Activated CD4-positive, alpha-beta T cell treated with anti-CD3 and anti-CD28 coated beads for 24 hours (primary cell): ENCODE measurements at places on chromosomes 12 and 14.
A peak's percentile ranks its signal among the peaks of the same experiment; 100 is the strongest.

DNA sequence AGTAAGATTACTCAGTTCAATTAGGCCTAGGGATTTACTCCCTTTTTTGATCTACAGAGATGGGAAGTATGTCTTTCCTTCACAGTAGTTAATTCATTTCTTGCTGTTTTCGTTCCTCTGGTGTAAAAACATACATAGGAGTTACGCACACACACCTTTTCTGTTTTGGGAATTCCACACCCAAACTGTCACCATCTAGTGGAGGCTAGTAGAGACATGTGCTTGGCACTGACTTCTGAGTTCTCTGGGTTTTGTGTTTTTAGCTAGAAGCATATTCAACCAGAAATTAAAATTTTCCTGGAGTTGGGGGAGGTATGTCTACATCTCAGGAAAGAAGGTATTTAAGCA is 1.4 kb downstream of the SUSD6 start:
- DNase-seq, result no peak

DNA sequence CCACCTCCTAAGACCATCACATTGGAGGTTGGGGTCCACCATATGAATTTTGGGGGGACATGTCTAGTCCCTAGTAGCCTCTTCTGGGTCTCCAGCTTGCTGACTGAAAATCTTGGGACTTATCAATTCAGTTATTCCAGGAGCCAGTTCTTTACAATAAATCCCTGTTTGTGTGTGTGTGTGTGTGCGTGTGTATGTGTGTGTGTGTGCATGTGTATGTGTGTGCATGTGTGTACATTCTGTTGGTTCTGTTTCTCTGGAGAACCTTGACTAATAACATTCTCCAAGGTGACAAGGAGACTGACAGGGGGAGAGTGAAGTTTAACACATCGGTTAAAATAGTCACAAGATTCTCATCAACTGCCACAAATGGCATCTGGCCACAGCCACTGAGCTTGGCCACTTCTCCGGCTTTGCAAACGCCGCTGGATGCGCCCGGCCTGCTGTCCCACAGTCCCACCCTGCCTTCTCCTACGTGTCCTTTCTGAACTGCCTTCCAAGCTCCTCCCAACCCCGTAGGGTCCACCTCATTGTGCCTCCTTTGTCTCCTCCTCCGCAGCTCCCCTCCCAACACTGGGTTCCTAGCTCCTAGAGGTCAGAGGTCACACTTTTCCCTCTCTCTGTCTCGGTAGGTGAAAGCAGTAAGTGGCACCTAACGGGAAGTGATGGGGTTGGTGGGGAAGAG is 88.1 kb upstream of the DIO3 start:
- DNase-seq, result no peak

- DNase-seq, result no peak
These were observed 38.5 kb upstream of the SLC6A15 start for GRCh38 chr12:84950971-84951546.

- DNase-seq, result no peak
These were observed 35.3 kb downstream of the PSMC1 start for GRCh38 chr14:90291699-90292098.

GRCh38 chr14:76106188-76106587 is 45.5 kb upstream of the GPATCH2L start:
- no peak for DNase-seq

DNA sequence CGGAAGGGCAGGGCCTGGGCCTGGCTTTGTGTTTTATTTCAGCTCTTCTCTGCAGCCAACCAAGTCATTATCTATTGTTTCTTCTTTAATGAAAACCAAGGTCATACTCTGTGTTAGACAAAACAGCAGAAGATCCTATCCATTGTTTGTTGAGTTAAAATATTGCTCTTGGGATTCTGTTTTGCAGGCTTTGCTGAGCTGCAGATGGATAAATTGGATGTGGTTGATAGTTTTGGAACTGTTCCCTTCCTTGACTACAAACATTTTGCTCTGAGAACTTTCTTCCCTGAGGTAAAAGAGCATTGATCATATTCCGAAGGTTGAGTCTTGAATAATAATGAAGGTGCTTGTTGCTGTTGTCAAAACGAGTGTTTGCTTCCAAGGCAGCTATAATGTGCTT is 106.6 kb downstream of the PLXNC1 start:
- DNase-seq, result no peak

GRCh38 chr12:105014603-105015002 is 28.5 kb downstream of the NOPCHAP1 start:
- no peak for DNase-seq

DNA sequence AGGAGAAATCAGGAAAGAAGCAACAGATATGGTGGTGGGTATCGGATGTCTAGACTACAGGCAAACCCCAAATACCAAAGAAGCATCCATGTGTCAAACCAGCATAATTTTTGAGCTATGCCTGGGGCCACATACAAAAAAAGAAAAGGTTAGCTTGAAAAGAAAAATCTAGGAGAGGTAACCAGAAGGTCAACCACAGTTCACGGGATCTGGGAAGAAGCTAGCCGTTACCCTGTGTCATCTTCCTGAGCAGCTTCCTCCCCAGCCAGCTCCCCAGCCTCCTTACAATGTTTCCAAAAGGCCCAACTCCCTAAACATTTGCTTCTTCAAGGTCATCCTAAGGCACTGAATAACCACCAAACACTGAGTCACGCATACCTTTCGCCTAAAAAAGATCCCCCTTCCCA is 3.1 kb downstream of the SINHCAF start:
- DNase-seq, result no peak

GRCh38 chr12:105930557-105931503 is 207.9 kb downstream of the NUAK1 start:
- no peak for DNase-seq

GRCh38 chr12:44225149-44225510 is 389.2 kb downstream of the TMEM117 start:
- DNase-seq, result no peak

GRCh38 chr12:12008931-12009611 is 61.7 kb upstream of the BCL2L14 start:
- DNase-seq, result no peak

DNA sequence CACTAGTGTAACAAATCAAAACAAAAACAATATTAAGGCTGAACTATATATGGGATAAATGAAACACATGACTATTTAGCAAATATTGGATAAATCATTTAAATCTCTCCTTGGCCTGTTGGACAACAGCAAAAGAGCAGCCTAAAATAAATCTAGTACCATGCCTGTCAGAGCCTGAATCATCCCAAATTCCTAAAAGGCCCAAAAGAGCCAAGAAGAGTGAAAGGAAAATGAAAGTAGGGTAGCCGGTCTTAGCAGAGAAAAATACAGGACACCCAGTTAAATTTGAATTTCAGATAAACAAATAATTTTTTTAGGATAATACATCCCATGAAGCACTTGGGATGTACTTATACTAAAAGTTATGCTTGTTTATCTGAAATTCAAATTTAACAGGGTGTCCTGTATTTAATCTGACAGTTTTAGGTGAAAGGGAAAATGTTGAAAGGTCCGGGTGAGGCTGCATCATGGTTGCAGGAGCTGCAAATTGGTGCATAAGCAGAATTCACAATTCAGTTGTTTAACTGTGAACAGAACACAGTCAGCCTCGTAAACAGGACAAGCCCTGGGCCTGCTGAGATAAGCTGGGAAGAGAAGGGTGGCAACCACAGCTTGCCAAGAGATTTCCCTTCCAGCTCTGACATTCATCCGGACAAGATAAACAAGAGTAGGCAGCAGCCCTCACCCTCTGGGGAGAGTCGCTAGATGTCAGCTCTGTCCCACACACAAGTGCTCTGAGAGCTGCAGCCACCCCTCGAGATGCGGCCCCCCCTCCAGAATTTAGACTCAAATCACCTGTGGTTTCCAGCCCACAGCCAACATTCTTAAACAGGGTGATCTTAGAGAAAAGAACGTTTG is 30.3 kb downstream of the DMAC2L start:
- DNase-seq, result no peak

DNA sequence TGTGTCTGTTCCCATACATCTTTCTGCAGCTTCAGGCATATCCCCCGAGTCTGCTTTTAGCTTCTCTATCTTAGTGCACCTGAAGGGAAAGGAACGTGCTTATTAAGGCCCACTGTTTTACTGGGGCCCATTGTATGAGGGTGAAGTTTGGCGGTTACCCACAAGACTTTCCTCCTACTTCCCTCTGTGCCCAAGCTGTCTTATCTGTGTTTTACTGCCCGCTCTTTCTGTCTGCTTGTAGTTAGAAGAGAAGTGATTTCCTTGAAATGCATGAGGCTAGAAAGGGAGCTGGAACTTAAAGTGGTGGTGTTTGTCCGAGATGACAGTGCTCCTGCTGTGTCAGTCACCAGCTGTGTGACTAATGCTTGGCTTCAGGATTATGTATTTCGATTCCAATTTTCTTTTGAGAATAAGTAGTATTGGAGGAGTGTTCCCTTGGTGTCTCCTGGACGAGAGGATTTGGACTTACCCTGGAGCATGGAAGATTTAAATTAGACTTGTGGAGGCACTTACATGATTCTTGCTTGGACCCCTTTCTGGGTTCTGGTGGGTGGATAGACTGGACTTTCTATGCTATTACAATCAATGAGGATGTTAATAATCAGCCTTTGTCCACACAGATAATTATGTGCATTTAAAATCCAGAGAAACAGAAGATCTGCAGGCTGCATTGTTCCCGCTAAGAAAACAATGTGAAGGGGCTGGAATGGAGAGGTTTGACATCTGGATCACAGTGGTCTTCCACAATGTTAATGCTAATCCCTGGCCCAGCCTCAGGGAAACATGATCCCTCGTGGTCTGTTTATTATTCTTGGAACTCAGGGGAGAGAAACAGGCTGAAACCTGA is 13.9 kb upstream of the KRT86 start:
- DNase-seq, result no peak

- peak; percentile 53 for DNase-seq
These were observed 411.9 kb downstream of the FUT8 start for GRCh38 chr14:65824285-65824977.

GRCh38 chr14:81682701-81683100 is 149.0 kb upstream of the SEL1L start:
- no peak for DNase-seq

- DNase-seq, result no peak
These were observed 51.4 kb downstream of the WASHC3 start for GRCh38 chr12:102010265-102010994.

- no peak for DNase-seq
These were observed 691.4 kb upstream of the TBX3 start for GRCh38 chr12:115375186-115375991.

GRCh38 chr12:54146506-54147145 is 42.2 kb downstream of the SMUG1 start:
- no peak for DNase-seq

- no peak for DNase-seq
These were observed 3.2 kb downstream of the BIN2 start for GRCh38 chr12:51320695-51321320.

DNA sequence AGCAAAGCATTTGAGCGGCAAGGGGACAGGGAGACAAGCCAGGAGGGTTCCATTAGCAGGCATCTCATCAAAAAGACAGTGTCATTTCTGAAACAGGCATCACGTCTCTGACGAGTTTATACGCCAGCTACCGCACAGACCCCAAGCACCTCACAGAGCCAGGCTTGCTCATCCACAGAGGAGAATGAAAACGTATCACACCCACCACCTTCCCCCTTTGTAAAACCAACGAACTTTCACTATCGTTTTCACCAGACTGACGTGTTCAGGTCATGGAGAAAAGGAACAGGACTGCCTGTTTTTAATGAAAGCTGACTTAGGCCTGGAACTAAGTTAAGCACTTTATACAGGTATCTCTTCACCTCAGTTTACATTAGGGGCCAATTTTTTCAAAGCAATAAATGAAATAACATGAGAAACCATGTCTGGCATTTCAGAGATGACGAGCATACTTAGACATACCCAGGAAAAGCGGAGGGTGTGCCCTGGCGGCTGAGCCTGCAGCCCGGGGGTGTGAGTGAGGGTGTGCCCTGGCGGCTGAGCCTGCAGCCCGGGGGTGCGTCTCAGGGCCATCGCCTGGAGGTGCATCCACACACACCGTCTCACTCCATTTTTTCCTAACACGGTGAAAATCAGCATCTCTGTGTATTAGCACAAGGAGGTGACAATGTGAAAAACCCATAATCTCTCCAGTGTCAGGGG is 41.9 kb downstream of the STX2 start:
- peak; percentile 20 for DNase-seq

- DNase-seq, result no peak
These were observed 9.4 kb downstream of the PTGR2 start for GRCh38 chr14:73861073-73861472.

DNA sequence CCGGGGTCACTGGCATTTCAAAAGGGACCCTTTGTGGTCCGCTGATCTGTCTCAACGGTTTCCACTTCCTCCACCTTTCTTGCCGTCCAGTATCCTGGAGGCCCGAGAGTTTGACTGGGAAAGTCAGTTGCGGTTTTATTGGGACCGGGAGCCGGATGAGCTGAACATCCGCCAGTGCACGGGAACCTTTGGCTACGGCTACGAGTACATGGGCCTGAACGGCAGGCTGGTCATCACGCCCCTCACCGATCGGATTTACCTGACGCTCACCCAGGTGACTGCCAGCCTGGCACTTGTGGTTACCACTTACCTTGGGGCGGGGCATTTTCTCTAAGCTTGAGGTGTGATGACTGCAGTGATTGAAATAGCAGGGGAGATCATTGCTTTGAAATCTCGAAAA is 83.8 kb downstream of the DNAH10 start:
- DNase-seq, result no peak

DNA sequence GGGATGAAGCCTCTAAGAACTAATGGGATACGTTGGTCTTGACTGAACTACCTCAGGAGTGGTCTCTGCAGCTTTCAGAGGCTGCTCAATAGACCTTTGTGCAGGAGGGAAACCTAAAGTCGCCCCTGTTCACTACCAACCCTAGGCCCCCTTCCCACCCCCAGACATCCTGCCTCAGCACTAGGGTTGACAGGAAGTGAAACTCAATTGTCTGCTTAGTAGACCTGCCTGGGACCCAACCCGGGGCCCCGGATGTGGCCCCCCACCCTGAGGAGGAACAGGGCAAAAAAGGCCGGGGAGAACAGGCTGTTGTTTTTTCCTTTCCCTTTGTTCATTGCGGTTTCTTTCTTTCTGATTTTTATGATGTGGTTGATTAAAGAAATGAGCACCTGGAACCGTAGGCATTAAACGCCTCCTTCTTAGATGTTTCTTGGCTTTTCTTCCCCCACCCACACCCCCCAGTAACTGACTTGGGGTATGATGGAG is 1.6 kb upstream of the DGKA start:
- DNase-seq, result peak; percentile 68

DNA sequence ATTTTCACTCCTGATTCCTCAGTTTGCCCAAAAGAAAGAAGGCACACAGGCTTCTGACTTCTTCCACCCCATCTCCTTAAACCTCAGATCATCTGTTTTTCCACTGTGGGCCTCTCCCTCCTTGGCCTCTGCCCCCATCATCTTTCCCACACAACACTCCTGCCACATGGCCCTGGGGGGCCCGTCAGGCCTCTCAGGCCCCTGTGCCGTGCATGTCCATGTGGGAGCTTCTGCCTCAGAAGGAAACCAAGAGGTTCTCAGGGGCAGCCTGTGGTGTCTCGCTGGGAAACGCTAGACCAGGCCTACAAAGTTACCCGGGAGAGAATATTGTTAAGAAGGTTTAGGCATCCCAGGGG is 8.0 kb downstream of the KLHL33 start:
- no peak for DNase-seq
